ENCODE measurements at places on chromosomes 2 and 18. TPM values are rescaled to one million over a fixed set of nuclear protein-coding genes. Genes with fewer than 3 reads are reported as not detected.

ACSL3 gene
- 65.1 TPM for total RNA-seq

PNPT1 gene
- total RNA-seq, result 8.9 TPM

MRPL53 gene
- total RNA-seq, result 40.8 TPM

DNA sequence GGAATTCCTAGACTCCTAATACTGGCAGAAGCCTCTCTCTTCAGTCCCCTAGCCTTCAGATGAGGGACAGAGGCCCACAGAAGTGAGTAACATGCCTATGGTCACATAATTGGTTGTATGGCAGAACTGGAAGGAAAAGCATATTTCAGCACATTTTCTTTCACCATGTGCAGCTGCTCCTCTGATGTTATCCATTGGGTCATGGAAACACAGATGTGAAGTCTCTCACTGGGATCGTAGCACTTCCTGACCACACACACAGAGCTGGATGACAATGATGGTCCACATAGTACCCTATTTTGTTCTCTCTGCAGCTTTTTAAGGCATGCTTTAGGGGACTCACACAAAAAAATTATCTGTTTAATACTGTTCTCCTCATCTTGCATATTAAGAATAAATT is 24.5 kb downstream of the MYO3B start:
- no peak for DNase-seq

DNA sequence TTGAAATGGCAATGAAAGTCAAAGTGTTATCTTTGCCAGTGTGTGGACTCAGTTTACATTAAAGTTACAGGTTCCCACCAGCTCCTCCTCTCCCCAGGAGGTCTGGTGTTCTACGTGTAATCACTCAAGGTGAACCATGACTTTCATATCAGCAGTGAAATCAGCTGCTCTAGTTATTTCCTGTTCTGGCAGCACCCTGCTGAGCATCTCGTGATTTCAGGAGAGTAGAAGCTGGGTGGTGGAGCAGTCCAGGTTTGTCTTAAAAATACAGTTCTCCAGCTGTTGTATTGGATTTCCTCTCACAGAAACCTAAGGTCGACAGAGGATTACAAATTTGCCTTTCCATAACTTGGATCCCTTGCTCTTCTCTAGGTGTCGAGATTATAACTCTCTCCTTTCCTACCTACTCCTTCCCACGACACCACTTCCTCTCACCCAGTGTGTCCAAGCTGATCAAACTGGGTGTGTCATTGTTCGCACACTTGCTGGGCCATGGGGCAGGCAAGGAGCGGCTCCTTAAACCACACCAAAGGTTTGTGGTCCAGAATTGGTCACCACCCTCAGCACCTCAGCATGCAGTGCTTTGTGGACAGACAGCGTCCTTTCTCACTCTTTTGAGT is 13.0 kb upstream of the ARHGAP25 start:
- no peak for DNase-seq

GRCh38 chr2:101815154-101815553 is 117.6 kb downstream of the MAP4K4 start:
- no peak for DNase-seq

DNA sequence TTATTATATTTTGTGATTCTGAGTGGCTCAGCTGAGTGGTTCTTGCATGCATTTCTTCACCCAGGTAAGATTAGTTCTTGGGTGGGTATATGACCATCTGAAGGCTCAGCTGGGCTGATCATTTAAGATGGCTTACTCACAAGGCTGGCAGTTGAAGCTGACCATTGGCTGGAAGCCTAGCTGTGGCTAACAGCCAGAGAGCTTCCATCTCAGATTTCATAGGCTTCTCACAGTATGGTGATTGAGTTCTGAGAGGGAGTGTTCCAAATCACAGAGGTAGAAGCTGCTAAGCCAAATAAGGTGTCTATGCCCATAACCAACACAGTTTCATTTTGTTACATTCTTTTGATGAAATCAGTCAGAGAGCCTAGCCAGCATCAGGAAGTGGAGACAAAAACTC is 117.4 kb upstream of the RPRM start:
- DNase-seq, result no peak

GRCh38 chr18:4357579-4357978 is 97.5 kb downstream of the DLGAP1 start:
- no peak for DNase-seq

GRCh38 chr2:166333801-166334200 is 41.9 kb downstream of the SCN9A start:
- no peak for DNase-seq

- DNase-seq, result no peak
These were observed 2.2 kb downstream of the AQP4 start for GRCh38 chr18:26863122-26863879.

All from thoracic aorta (tissue), 2 donors.